Mucosa of gallbladder (tissue), 1 donor: ENCODE measurements at places on chromosomes 3 and 15. TPM values are rescaled to one million over a fixed set of nuclear protein-coding genes. Genes with fewer than 3 reads are reported as not detected.

Gene TMEM108
- total RNA-seq: 0.95 TPM

Gene MCTP2
- total RNA-seq: 31.7 TPM

Gene XYLB
- 5.8 TPM for total RNA-seq

Gene IL17RE
- total RNA-seq: 91.5 TPM

Gene ITGA11
- total RNA-seq: 2.6 TPM

Gene UBE2E1
- 66.2 TPM for total RNA-seq

Gene SERPINI2
- 0.23 TPM for total RNA-seq

Gene TM4SF18
- total RNA-seq: 7.7 TPM

Gene HYKK
- 5.9 TPM for total RNA-seq

Gene SLITRK3
- total RNA-seq: 0.26 TPM

Gene TRH
- not detected for total RNA-seq

Gene TGM5
- total RNA-seq: 0.26 TPM

Gene RBPMS2
- 41.3 TPM for total RNA-seq

Gene COX17
- total RNA-seq: 45.1 TPM

Gene SUSD5
- 7.8 TPM for total RNA-seq

Gene PRSS50
- total RNA-seq: 0.17 TPM

Gene C2CD4A
- total RNA-seq: 0.17 TPM

Gene CLCN2
- 104 TPM for total RNA-seq

Gene LRRIQ4
- not detected for total RNA-seq

Gene ANKDD1A
- total RNA-seq: 3.5 TPM

Gene ARID3B
- 6.8 TPM for total RNA-seq

Gene FSIP1
- total RNA-seq: 0.81 TPM

Gene SYNM
- 167 TPM for total RNA-seq

Gene C3orf20
- not detected for total RNA-seq

Gene RLBP1
- total RNA-seq: not detected

Gene STAC
- total RNA-seq: 11.9 TPM

Gene SNURF
- total RNA-seq: 39.3 TPM

Gene KLHL6
- total RNA-seq: 3.7 TPM

Gene SPINK8
- total RNA-seq: not detected

Gene LMCD1
- 77.9 TPM for total RNA-seq

Gene SENP5
- 25.3 TPM for total RNA-seq

Gene CASR
- 54.0 TPM for total RNA-seq

Gene GP9
- not detected for total RNA-seq

Gene RYK
- 43.7 TPM for total RNA-seq
